ENCODE measurements at places on chromosomes 3 and 15. TPM values are rescaled to one million over a fixed set of nuclear protein-coding genes. Genes with fewer than 3 reads are reported as not detected.

PP2D1 gene
- not detected for total RNA-seq

PATL2 gene
- total RNA-seq = 0.32 TPM

DNA sequence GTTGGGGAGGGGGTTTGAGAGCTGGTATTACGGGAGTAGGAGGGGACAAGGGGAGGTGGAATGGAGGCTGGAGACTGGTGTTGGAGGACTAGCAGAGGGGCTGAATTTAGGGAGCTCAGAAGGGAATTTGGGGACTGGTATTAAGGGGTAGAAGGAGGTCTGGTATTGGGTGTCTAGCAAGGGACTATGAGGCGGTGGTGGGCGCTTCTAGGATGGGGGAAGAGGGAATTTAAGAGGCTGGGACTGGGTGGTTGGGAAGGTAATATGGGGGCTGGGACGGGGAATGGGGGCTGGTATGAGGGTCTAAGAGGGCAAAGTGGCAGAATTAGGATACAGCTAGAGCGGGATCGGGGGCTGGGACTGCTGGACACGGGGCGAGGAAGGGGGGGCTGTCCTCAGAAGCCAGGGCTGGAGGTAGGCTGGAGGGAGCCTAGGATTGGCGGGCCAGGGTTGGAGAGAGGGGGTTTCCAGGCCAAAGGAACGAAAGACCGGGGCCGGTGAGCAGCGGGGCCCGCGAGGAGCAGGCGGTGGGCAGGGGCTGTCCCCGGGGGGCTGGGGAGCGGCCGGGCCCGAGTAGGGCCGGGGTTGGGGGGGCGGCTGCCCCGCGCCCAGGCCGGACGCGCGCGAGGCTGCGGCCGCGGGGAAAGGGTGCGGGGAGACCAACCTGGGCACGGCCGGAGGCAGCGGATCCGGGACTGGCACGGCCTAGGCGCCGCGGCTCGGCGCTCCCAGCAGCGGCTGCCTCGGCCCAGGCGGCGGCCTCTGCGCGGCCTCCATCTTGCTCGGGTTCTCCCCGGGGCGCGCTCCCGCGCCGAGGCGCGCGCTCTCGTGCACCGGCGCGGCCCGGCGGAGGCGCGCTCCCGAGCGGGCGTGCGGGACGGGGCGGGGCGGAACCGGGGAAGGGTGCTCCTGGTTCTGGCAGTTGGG is at the start of gene LHFPL4:
Gene LHFPL4 (minus strand): TSS at position 802 of the 927 bp plus-strand sequence. CDS start 1,143 bp downstream, outside the sequence.
- H3K4me1 ChIP-seq = no peaks in the 10 kb centered on the region
- no peaks in the 10 kb centered on the region for H3K27me3 ChIP-seq
- H3K4me3 ChIP-seq = no peak within 1 kb of the TSS
- H3K27ac ChIP-seq = no peak within 1 kb of the TSS

DNA sequence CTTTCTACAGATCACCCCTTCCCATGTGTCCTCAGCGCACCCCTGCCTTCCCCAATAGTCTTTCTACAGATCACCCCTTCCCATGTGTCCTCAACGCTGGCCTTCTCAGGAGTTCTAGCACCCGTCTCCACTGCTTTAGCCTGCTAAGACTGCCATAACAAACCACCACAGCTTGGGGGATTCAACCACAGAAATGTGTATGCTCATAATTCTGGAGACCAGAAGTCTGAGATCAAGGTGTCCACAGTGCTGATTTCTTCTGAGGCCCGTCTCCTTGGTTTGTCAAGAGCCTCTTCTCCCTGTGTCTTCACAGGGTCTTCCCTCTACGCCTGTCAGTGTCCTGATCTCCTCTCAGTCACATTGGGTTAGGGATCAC is 68.1 kb upstream of the CGNL1 start:
- no peaks in the 10 kb centered on the region for H3K27me3 ChIP-seq
- H3K4me3 ChIP-seq = no peak overlapping the region
- H3K4me1 ChIP-seq = peaks cover 32% of the 10 kb centered on the region
- H3K36me3 ChIP-seq = no peaks in the 10 kb centered on the region

DNA sequence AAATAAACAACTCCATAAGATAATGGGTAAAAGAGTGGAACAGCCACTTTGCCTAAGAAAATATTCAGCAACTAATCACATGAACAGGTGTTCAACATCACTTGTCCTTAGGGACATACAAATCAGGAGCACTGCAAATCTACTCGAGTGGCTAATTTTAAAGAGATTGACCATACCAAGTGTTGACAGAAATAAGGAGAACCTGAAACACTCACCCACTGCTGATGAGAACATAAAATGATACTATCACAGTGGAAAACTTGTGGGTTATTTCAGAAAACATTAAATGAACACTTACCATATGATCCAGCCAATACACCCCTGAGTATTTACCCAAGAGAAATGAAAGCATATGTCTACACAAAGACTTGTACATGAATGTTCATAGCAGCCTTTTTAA is 70.5 kb downstream of the GABRB3 start:
- no peaks in the 10 kb centered on the region for H3K4me1 ChIP-seq
- H3K4me3 ChIP-seq = no peak overlapping the region
- H3K36me3 ChIP-seq = no peaks in the 10 kb centered on the region
- DNase-seq = no peak
- H3K27ac ChIP-seq = no peak overlapping the region

GRCh38 chr15:75673426-75674235 is 25.9 kb downstream of the SNX33 start:
- peak overlapping the region; percentile 57 for H3K27ac ChIP-seq
- no peaks in the 10 kb centered on the region for H3K36me3 ChIP-seq
- no peaks in the 10 kb centered on the region for H3K27me3 ChIP-seq
- no peak for DNase-seq
- H3K4me3 ChIP-seq = no peak overlapping the region
- peaks cover 20% of the 10 kb centered on the region for H3K4me1 ChIP-seq

GRCh38 chr15:31367021-31367729 is 40.5 kb downstream of the KLF13 start:
- H3K4me1 ChIP-seq = peaks cover 14% of the 10 kb centered on the region
- DNase-seq = no peak
- no peaks in the 10 kb centered on the region for H3K36me3 ChIP-seq
- H3K27ac ChIP-seq = no peak overlapping the region

WDR72 gene
- total RNA-seq = 10.1 TPM
